ENCODE measurements at places on chromosomes 3 and 15. TPM values are rescaled to one million over a fixed set of nuclear protein-coding genes. Genes with fewer than 3 reads are reported as not detected.

GRCh38 chr15:60507596-60508424, 28.9 kb upstream of the ICE2 start:
- DNase-seq, result peak; percentile 62

DNA sequence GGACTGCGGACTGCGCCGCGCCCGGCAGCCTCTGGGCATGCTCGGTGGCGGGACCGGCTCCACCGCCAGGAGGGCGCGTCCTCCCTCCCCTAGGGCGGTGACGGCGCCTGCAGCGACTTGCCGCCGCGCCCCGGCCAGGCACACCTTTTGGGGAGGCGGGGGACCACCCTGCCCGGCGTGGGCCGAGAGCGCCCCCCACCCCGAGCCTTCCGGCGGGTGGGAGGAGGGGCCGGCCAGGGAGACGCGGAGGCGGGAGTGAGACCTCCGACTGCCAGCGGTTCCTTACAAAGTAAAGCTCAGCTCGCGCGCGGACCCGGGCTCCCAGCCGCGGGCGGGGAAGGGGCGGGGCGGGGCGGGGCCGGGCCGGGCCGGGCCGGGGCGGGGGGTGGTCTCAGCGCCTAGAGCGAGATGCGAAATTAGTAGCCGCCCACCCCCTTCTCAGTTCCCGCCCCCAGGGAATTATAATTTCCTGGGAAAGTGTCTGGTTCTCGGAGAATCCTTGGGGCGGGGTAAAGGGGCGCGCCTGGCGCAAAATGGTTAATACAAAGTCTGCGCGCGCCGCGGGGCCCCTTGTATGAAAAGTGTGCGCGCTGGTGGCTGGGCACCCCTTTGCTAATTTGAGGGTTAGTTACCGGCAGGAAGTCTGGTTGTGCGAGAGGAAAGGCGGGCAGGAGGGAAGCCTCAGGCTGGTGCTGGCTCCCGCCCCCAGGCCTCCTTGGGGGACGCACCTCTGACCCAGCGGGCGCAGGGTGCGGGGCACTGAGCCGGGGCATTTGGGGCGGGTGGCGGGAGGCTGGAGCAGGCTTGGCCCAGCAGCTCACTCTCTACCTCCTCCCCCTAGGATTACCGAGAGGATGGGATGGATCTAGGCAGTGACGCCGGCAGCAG, 224.8 kb upstream of the IL12A start:
- DNase-seq, result peak; percentile 95

Gene ZXDC
- total RNA-seq, result 62.3 TPM

DNA sequence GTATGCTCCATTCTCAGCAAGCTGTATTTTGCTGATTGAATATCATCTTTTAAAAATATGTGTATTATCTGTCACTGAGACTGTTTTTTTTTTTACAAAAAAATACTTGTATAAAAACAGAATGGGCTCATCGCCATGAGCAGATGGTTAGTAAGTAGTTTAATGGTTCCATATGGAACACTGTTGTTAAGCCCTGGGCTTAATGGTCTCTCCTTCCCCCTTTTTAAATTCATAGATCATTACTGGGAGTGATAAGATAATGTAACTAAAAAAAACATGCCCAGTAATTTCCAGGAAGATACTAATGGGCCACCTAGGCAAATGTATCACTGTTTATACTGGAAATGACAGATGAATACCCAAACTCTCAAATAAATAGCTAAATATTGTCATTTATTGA, 95.3 kb upstream of the TPRG1 start:
- no peak for DNase-seq

Gene CEP152
- 19.6 TPM for total RNA-seq

DNA sequence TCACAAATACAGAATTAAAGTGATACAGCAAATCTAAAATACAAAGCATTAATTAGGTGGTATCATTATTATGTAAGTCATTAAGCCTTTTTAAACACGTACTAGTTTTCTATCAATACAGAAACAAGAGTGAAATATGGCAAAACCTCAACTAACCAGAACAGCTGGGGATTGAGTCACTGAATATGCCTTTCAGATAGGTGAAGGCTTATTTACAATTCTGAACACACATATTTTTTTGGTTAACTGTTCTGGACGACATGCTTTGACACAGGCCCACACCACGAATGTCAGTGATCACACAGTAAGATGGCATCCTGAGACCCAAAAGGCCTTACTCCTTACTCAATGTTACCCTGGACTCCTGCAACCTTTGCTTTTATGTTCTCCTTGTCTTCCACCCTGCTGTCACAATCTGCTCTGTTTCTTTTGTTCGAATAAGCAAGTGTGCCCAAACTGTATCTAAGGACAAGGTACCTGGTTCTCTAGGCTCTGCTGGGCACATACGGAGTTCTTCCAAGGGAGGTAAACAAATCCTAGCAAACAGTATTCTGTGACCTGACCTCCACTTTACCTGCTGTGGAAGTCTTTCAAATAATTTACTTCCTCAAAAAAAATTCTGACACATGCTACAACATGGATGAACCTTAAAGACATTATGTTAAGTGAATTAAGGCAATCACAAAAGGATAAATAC, 7.0 kb downstream of the SFMBT1 start:
- DNase-seq, result no peak

DNA sequence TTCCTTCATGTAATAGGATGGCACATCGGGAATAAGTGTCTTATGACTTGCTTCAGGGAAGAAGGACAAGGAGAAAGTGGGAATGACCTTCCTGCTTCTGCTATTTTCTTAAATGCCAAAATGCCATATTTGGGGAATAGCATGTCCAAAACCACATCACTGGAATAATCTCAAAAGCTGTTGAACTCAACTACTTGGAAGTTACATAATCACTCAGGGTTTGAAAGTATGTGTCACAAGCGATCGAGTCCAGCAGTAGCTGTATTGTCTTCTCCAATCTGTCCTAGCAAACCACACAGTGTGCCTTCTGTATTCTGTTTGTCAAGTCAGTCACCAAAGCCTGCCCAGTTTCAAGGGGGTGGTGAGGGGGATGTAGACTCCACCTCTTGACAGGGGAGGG, 58.3 kb upstream of the GADL1 start:
- DNase-seq, result no peak

Gene SEMA4B
- total RNA-seq, result 67.3 TPM

Gene ZNF774
- total RNA-seq, result 10.4 TPM

DNA sequence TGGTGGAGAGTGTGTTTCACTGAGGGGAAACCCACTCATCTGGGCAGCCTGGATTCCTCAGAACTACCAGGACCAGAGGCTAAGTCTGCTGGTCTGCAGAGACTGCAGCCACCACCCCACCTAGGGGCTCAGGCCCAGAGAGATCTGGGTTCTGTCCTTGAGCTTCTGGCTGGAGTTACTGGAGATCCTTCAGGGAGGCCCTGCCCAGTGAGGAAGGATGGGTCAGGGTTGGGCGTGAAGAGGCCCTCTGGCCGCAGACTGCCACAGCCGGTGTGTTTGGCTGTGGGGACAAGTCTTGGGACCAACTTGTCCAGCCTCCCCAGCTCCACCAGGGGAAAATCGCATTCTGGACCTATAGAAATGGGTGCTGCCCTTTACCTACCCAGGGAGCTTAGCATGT, 235.3 kb upstream of the CBLB start:
- no peak for DNase-seq

DNA sequence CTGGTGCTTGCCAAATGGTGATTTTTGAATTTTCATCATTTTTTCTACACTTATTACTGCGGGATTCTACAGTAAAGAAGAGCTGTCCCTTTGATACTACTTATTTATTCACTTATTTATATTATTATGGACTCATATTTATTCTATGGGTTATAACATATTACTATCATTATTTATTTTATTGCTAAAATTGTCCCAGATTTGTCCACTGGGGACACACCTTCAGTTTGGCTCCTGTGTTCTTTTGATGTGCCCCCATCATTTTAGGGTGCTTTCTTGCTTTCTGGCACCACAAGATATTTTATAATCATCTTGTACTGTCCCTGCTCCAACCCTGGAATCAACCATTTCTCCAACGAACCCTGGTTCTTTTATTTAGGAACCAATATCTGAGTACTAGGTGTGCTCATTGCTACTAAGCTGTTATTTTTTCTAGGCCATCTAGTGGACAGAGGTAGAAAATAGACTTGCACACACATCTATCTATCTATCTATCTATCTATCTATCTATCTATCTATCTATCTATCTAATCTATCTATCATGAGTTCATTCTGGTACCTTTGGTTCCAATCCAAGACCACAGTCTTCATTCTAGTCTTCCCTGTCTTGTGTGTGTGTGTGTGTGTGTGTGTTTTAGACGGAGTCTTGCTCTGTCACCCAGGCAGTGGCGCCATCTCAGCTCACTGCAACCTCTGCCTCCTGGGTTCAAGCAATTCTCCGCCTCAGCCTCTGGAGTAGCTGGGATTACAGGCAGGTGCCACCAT, 16.0 kb downstream of the SLC22A14 start:
- DNase-seq, result no peak

DNA sequence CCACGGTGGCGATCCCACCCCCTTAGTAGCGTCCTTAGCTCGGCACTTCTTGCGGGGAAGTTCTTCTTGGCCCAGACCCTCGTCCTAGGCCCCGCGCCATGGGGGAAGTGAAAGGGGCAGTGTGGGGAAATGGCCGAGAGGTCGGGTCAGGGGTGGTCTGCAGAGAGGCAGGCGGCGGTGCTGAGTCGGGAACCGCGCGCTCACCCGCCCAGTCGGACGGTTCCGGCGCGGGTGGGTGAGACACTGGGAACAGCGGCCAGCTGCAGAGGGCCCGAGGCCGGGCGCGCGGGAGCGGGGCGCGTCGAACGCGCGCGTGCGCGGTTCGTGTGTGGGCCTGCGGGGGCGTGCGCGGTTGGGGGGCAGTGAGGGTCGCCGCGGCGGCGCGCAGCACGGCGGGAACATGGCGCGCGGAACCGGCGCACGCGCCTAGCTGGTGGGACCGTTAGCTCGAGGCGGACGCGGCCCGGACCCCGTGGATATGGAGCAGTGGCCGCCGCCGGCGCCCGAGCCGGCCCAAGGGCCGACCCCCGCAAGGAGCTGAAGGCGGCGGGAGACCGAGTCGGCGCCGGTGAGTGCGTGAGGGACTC, 246.9 kb downstream of the GOLGA6L6 start:
- DNase-seq, result no peak

GRCh38 chr3:37764586-37764985, 97.1 kb upstream of the CTDSPL start:
- DNase-seq, result no peak

Gene TERC
- 4.7 TPM for total RNA-seq

Gene THAP10
- total RNA-seq, result 13.7 TPM

Gene RARB
- 29.8 TPM for total RNA-seq
